ENCODE measurements at places on chromosomes 6 and 20. TPM values are rescaled to one million over a fixed set of nuclear protein-coding genes. Genes with fewer than 3 reads are reported as not detected.

KCNK16 gene
- total RNA-seq = not detected

FAXC gene
- 13.9 TPM for total RNA-seq

ACTR5 gene
- total RNA-seq = 15.9 TPM

BCL2L1 gene
- 133 TPM for total RNA-seq

RIMS1 gene
- 56.7 TPM for total RNA-seq

C20orf141 gene
- not detected for total RNA-seq

LMBRD1 gene
- 83.9 TPM for total RNA-seq

SLC17A3 gene
- total RNA-seq = not detected

OR2H2 gene
- total RNA-seq = not detected

PAQR8 gene
- 24.4 TPM for total RNA-seq

ZSCAN16 gene
- total RNA-seq = 11.7 TPM

GSTA3 gene
- not detected for total RNA-seq

WFDC12 gene
- total RNA-seq = not detected

ABCF1 gene
- total RNA-seq = 35.6 TPM

TTPAL gene
- 10.9 TPM for total RNA-seq

CUTA gene
- 76.4 TPM for total RNA-seq

OR2H1 gene
- total RNA-seq = not detected

PDYN gene
- total RNA-seq = not detected

PROKR2 gene
- total RNA-seq = not detected

GRM1 gene
- total RNA-seq = 2.9 TPM
